Renal cortex interstitium (tissue), 15 donors: ENCODE measurements at places on chromosomes 4 and X.

DNA sequence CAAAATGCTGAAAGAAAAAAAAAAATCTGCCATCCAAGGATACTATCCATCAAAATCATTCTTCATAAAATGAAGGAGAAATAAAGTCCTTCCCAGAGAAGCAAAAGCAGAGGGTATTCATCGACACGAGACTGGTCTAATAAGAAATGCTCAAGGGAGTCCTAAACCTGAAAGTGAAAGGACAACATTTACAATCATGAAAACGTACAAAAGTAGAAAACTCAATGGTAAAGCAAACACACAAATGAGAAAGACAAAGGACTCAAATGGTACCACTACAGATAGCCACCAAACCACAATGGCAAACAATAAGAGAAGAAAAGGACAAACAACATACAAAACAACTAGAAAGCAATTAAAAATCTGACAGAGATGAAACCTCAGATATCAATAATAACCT, 41.0 kb downstream of the CD99L2 start:
- DNase-seq: no peak

GRCh38 chr4:177713454-177713853, 271.2 kb upstream of the AGA start:
- no peak for DNase-seq

DNA sequence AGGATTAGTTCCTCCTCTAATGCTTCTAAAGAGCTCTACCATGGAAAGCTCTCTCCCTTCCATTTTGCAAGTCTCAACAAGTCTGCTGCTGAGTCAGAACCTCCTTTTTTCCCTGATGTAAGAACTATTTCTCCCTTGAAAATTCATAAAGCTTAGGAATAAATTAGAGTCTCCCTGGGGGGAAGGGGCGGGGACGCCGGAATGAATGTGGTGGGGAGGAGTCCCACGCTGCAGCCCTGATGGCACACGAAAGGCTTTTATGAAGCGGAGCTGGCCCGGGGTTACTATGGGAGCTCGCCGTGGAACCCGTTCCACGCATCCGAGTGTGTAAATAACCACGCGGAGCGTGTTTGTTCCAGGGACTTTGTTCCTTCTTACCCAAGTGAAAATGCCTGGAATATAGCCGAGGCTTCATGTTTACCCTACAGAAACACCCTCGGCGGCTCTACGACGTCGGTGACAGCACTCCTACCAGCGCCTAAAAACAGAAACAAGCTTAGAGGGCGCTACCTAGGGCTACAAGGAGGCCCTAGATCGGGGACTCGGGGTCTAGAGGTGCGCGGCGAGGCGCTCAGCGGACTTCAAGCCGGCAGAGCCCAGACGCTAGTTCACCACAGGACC, 923 bp upstream of the CPEB2 start:
- peak; percentile 33 for DNase-seq

DNA sequence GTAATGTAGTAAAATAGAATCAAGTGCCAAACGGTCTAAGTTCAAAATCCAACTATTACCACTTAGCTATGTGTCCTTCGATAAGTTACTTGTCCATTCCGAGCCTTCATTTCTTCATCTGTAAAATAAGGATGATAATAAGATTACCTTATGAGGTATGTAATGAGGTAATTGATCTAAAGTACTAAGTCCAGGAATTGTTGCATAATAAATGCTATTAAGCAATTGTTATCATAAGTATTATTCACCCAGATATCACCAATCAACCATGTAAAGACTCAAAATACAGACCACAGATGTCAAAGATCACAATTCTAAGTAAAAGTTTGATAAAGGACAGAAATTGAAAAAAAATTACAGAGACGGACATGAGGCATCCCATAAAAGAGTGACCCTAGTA, 168.4 kb upstream of the POU3F4 start:
- DNase-seq: no peak

DNA sequence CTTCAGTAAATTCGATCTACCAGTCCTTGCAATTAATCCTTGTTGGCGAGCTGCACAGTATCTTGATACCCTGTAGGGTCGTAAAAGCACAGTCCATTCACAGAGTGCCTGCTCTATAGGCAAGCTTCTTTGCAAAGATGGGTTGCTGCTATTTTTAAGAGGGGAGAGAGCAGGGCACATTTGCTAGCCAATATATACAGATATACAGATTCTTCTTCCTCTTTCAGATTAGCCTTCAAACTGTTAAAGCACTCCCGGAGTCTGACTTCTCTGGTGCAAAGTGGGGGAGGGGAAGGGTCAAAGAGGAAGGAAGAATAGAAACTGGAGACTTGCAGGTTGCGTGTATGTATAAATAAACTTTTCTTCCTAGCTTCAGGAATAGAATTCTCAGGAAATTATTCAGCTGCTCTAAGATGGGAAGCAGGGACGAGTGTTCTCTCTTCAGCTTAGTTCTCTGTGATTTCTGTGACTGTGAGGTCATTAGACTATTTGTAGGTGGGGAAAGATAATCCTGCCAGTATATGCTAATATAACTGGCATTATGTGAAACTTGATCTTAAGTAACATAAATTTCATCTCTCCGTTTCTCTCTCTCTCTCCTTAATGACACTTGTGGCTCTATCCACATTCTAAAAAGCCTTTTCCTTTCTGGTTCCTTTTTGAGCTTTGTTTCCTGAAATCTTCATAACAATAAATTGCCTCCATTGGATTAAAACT, at the start of gene CYSLTR1:
Gene CYSLTR1, minus strand, starts transcription at position 242 of the 717 bp plus-strand sequence. CDS start 53,865 bp downstream, outside the sequence.
- no peak for DNase-seq

GRCh38 chrX:66634272-66634671, 4.6 kb downstream of the EDA2R start:
- no peak for DNase-seq

GRCh38 chr4:168129802-168130201, 37.5 kb downstream of the ANXA10 start:
- DNase-seq: no peak

DNA sequence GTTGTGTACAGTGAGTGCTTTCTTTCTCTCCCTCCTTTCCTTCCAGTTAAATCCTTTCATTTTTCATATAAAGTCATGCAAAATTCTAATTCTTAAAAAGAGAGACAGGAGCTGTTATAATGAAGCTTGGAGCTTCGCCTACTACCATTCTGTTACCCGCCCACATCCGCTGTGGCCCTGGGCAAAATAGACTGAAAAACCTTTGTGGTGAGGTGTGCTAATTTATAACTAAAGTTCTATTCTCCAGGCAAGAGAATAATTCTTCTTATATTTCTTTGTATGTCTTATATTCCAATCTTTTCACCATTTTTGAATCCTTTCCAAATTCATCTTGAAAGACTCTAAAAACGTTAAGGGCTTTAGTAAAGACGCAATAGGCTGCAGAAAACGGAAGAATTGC, 7.0 kb downstream of the QRFPR start:
- no peak for DNase-seq

DNA sequence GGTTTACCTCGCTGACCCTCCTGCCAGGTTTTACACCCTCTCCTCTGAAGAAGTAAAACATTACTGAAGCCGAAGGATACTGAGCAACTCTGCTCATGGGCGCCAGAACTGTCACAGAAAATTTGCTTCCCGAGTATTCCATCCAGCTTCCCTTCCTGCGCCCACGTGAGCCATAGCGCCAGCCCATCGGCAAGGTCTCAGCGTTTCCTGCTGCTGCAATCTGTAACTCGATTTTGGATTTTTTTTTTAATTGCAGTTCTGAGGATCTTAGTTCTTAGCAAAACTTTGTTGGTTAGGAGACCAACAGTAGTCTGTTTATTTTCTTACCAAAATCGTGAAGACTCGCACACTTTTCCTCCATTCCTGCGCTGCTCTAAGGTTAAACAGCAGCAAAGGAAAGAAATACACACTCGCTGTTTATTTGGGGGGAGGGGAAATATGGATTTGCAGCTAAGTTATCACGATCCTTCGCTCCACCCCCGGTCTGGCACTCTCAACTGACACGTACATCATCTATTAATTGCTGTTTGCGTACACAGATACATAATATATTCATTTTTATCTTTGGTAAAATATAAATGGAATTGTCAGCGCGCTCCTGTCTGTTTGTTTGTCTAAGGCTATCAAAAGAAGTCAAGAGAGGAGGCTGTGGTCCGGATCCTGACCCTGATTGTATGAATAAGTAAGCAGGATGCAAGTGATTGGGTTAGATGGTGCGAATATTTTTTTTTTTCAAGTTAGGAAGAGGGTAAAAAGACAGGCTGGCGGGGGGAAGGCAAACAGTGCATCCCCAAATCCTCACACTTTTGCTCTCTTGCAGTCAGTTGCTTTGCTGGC, at the start of gene TLL1:
Gene TLL1, plus strand, starts transcription at position 777 of the 837 bp plus-strand sequence. CDS start 668 bp downstream, outside the sequence.
- DNase-seq: no peak

DNA sequence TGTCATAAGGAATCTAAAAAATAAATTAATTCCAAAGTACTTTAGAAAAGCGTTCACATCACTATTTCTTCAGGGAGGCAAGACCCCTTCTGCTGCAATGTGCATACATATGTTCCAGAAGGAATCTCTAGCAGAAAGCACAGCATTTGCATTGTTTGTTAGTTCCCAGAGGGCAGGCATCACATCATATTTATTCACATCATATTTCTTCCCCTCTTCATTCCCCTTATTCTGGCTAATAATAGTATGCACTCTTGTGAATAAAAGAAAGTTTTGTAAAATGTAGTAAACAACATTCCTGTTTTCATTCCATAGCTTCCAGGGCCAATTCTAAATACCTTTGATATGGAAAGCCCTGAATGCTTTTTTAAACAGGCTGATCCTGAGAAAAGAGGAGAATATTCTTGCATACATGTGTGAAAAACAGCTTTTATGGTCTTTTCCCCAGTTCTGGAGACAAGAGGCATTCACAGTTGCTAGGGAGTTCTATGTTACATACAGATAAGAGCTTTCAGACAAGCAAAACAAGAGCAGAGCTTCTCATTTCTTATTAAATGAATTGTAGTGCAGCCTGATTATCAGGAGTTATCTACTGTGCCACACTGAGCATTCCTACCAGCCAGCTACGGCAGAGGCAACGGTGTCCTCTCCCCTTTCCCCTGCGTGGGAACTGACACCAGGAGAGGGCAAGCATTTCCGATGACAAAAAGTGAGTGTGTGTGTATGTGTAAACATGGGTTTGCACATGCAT, 15.2 kb downstream of the GATB start:
- no peak for DNase-seq

DNA sequence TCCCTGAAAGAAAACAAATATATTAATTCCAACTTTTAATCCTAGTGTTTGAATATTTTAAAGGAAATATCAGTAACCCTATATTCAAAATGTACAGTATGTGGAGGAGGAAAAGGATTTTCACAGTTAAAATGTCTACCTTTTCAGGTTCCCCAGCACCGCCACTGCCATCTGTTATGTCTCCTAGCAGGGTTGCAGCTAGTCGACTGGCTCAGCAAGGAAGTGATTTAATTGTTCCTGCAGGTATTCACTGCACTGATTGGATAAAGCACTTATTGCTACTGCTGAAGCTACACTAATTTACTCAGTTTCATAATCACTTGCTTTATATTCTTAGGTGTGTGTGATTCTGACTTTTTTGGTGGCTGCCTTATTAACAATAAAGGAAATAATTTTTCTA, 65.5 kb upstream of the FHDC1 start:
- no peak for DNase-seq

DNA sequence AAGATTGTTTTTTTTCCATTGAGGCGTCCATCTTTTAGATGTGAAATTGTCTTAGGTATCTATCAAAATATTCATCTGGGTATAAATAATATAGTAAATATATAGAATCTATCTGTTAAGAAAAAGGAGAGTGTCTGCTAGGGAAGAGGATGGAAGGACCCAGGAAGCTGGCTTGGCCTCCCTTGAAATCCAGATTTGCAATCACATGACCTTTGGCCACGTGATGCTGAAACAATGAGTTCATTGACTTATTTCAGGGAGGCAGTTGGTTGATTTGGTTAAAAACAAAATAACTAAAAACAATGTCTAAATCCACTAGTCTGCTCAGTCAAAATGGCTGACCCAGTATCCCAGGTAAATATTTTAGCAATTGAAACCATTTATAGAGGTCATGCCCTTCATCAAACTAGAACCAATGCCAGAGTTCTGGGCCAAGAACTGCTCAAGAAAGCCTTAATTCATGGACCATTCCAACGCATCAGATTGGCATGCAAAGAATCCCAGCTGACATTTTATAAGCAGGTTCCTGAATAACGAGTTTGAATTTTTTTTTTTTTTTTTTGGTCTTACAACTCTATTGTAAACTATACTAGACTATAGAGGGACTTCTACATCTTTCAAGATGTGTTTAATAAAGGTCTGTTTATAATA, 172.7 kb downstream of the MID1 start:
- DNase-seq: no peak

GRCh38 chr4:38993683-38994082, 38.5 kb downstream of the TMEM156 start:
- no peak for DNase-seq

- no peak for DNase-seq
These were observed 203.8 kb upstream of the PITX2 start for GRCh38 chr4:110826656-110827055.

GRCh38 chr4:94458682-94459081, 6.9 kb downstream of the PDLIM5 start:
- DNase-seq: no peak

DNA sequence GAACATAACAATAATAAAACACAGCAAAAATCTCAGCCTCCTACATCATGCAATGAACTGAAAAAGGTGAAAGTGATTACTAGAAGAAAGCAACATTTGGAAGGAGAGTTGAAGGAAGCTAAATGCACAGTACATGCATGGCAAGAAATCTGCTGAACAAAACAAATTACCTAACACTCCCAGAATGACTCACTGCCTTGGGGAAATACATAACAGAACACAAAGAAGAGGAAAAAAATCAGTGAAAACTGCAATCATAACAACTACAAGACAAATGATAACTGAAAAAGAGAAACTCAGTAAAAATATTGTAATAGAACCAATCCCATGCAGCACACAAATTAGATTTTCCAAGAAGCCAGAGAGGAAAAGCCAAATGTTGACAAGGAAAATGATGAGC, 1513.2 kb downstream of the ARAP2 start:
- no peak for DNase-seq

- no peak for DNase-seq
These were observed 363.9 kb downstream of the KLHL13 start for GRCh38 chrX:117752745-117753144.
